ENCODE measurements at places on chromosomes 11 and 22.

DNA sequence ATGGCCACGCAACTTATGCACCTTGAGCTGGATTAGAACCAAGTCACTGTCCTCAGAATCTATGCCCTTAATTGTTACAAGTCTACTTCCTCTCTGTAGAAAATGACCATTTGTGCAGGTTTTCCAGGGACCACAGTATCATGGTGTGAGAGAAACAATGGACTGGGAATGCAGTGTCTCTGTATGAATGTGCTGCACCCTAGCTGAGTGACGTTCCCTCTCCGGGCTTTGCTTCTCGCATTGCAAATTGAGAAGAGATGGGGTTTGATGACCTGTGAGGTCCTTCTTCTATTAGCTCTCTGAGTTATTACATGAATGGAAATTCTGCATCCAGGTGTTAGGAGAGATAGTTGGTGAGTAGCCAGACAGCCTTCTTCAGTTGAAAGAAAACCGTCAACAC is 1052.3 kb downstream of the NTM start:
- H3K4me3 ChIP-seq = no peak overlapping the region
- peaks cover 5% of the 10 kb centered on the region for H3K4me1 ChIP-seq
- DNase-seq = no peak
- H3K36me3 ChIP-seq = no peaks in the 10 kb centered on the region

DNA sequence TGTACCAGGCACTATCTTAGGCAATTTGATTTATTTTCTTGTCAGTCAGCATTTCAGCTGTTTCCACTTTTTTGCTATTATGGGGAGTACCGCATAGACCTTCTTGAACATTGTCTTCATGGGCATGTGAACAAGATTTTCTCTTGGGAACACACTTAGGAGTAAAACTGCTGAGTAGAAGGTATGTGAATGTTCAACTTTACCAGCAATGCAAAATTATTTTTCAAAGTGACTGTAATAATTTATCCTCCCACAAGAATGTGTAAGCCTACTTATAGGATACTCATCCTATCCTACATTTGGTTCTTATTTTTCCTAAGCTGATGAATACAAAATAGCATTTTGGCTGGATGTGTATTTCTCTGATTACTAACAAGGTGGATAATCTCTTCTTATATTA is 132.0 kb upstream of the NAV2 start:
- H3K27ac ChIP-seq = no peak overlapping the region
- peaks cover 10% of the 10 kb centered on the region for H3K36me3 ChIP-seq
- H3K27me3 ChIP-seq = peaks cover 6% of the 10 kb centered on the region
- H3K4me3 ChIP-seq = no peak overlapping the region
- peaks cover 24% of the 10 kb centered on the region for H3K4me1 ChIP-seq
- DNase-seq = no peak

DNA sequence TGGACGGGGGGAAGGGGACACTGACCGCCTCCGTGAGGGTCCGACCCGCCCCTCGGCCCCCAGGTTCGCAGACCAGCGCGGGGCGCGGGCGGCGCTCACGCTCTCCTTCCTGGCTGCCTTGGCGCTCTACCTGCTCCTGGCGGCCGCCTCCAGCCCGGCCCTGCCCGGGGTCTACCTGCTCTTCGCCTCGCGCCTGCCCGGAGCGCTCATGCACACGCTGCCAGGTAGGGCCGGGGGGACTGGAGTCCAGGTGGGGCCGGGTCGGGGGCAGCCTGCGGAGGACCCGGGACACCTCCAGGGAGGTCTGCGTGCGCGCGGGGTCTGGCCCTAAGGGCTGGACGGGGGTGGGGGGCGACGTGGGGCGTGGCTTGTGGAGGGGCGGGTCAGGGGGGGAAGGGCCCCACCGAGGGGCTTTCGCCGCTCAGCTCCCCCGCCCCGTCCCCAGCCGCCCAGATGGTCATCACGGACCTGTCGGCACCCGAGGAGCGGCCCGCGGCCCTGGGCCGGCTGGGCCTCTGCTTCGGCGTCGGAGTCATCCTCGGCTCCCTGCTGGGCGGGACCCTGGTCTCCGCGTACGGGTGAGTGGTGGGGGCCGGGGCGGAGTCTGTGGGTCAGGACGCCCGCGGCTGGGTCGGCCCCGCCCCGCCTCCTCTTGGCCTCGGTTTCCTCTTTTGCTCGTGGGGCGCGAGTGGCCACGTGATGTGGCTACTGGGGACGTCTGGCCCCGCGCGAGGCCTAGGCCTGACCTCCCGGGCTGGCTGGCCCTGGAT is 19.9 kb downstream of the PHLDA2 start:
- H3K4me1 ChIP-seq = no peaks in the 10 kb centered on the region
- H3K4me3 ChIP-seq = no peak overlapping the region
- H3K27me3 ChIP-seq = peaks cover 3% of the 10 kb centered on the region
- DNase-seq = no peak
- H3K36me3 ChIP-seq = peaks cover 11% of the 10 kb centered on the region

GRCh38 chr11:55503449-55503848 is 50.8 kb upstream of the OR4C15 start:
- H3K27ac ChIP-seq = no peak overlapping the region
- no peak for DNase-seq
- H3K4me1 ChIP-seq = no peaks in the 10 kb centered on the region
- H3K36me3 ChIP-seq = peaks cover 10% of the 10 kb centered on the region
- peaks cover 9% of the 10 kb centered on the region for H3K27me3 ChIP-seq

- peak overlapping the region; percentile 39 for H3K27ac ChIP-seq
- peaks cover 7% of the 10 kb centered on the region for H3K4me1 ChIP-seq
Measured at GRCh38 chr11:134555510-134555909, 143.5 kb upstream of the B3GAT1 start.

DNA sequence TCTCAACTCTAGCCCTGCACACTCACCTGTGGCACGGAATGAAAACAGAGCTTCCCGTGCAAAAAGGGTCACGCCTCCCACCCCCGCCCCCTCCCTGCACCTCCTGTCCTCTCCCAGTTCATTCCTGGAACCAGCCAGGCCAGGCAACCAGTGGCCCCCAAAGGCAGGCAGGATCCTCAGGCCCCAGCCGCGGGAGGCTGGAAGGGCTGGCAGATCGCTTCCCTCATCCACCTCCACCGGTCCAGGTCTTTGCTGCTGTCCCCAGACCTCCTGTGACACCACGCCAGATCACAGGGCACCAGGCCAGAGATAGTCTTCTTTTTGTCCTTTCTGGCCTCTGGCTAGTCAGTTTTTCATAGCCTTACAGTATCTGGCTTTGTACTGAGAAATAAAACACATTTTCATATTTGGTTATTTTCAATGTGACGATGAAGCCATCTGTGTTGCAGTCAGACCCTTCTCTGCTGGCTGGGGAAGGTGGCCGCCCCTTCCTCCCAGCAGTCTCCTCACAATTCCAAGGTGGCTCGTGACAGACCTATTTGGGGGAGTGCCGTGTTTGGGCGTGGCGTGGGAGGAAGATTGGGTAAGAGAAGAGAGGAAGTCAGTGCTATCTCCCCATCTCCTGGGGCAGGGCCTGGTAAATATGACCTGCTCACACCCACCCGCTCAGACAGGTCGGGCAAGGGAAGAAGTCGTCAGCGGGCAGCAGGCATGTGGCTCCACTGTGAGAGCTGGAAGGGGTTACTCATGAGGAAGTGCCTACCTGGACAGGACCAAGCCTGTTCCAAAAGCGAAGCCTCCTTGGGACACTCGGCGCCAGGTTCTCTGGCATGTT is 9.1 kb downstream of the SSH3 start:
- no peak overlapping the region for H3K4me3 ChIP-seq
- no peak overlapping the region for H3K27ac ChIP-seq
- H3K36me3 ChIP-seq = no peaks in the 10 kb centered on the region
- H3K4me1 ChIP-seq = no peaks in the 10 kb centered on the region
- DNase-seq = no peak
- peaks cover 2% of the 10 kb centered on the region for H3K27me3 ChIP-seq

GRCh38 chr22:43867839-43868635 is 5.7 kb upstream of the SULT4A1 start:
- H3K27me3 ChIP-seq = peaks cover 1% of the 10 kb centered on the region
- no peak overlapping the region for H3K27ac ChIP-seq
- no peaks in the 10 kb centered on the region for H3K4me1 ChIP-seq

DNA sequence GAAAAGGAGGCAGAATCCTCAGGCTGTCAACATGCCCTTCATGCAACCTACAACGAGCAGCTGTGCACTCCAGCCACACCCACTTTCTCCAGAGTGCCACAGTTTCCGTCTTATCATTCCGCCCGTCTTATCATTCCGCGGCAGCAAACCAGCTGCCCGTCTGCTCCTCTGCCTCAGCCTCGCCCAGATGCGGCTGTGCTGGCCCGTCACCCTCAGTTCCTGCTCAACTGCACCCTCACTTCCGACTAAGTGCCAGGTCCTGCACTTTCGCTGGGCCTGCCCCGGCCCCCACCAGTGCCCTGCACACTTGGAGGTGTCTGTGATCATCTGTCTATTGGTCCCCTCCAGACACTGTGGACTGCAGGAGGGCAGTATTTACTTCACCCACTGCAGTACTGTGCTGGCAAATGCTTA is 43.7 kb downstream of the MICAL3 start:
- H3K4me3 ChIP-seq = peak overlapping the region; percentile 79
- H3K36me3 ChIP-seq = no peaks in the 10 kb centered on the region
- DNase-seq = peak; percentile 50
- H3K27me3 ChIP-seq = peaks cover 3% of the 10 kb centered on the region
- peaks cover 44% of the 10 kb centered on the region for H3K4me1 ChIP-seq
- H3K27ac ChIP-seq = peak overlapping the region; percentile 88

DNA sequence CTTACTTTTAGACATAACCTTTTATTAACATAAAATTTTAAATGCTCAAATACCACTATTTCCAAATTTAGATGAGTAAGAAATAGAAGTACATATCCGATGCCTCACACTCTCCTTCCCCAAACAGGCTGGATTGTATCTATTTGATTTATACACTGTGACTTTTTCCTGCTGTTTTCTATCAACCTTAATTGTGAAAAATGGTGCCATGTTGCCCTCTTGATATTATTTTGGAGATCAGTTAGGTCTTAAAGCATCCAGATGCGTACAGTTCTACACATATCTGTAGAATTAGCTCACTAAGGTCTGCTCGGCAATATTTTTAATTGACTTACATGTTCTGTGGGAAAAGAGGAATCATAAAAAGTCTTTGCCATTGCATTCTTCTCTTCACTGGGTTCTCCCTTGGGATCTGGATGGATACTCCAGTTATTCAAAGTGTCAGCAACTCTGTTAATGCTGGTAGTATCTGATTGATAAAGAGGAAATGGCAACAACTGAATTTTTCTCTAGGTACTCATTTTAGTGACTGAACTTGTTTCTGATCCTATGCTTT is 27.2 kb downstream of the EIF3M start:
- H3K4me3 ChIP-seq = no peak overlapping the region
- H3K27ac ChIP-seq = no peak overlapping the region
- no peak for DNase-seq
- H3K4me1 ChIP-seq = peaks cover 4% of the 10 kb centered on the region
- H3K36me3 ChIP-seq = peaks cover 20% of the 10 kb centered on the region

- DNase-seq = no peak
- peaks cover 3% of the 10 kb centered on the region for H3K27me3 ChIP-seq
- H3K27ac ChIP-seq = no peak overlapping the region
- H3K4me3 ChIP-seq = no peak overlapping the region
Measured at GRCh38 chr22:19795617-19796008, 35.0 kb downstream of the TBX1 start.

GRCh38 chr22:41532908-41533825 is 11.1 kb downstream of the POLR3H start:
- H3K4me1 ChIP-seq = peaks cover 8% of the 10 kb centered on the region
- H3K27ac ChIP-seq = no peak overlapping the region
- DNase-seq = peak; percentile 89
- peaks cover 6% of the 10 kb centered on the region for H3K36me3 ChIP-seq
- H3K4me3 ChIP-seq = no peak overlapping the region
- peaks cover 8% of the 10 kb centered on the region for H3K27me3 ChIP-seq

DNA sequence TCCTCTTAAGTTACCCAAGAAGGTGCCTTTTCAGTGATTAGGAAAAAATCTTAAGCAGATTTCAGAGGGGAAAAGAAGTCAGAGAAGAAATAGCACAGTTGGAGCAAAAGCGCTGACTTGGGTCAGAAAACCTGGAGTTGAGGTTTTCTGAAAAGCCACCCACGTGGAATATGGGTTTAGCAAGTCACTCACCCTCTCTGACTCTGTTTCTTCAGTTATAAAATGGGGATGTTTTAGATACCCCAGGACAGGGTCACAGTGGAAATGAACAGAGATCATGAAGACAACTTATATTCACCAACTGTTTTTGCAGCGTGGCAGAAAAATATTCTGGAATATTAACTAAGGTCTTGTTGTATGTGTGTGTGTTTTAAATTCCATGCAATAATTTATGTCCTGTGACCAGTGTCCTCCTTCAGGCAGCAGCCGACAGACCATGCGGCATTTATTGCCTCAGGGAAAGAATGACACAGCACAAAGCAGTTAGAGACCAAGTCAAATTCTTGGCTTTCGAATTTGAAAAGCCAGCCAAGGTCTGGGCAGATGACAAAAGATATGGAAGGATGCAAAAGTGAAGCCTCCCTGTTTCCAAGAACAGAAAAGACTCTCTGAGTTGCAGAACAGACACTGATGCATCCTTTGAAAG is 119.9 kb downstream of the MIAT start:
- H3K4me3 ChIP-seq = no peak overlapping the region
- H3K27me3 ChIP-seq = peaks cover 5% of the 10 kb centered on the region
- no peak overlapping the region for H3K27ac ChIP-seq
- peaks cover 5% of the 10 kb centered on the region for H3K4me1 ChIP-seq
- H3K36me3 ChIP-seq = peaks cover 5% of the 10 kb centered on the region

DNA sequence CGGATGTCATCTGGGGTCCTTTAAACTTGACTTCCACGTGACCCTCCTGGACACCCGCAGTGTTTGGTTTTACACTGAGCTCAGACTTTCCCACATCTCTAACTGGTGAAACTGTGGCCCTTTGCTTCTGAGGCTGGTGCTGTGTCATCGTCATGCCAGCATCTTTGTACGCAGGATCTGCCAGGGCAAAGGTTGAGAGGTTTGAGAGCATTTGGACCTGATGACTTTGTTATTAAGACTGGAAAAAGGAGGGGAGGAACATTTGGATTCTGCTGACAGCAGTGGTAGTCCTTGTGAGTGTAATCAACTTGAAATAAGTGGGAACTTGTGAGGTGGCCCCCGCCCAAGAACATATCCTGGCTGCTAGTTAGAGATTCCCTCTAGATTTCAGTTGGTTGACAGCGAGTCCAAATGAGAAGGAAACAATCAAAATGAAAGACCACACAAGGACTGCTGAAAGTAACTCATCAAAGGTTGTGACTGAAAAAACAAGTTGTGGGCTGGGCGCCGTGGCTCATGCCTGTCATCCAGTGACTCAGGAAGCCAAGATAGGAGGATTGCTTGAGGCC is 102.5 kb downstream of the KIAA1671 start:
- H3K4me1 ChIP-seq = no peaks in the 10 kb centered on the region
- DNase-seq = no peak
- no peak overlapping the region for H3K4me3 ChIP-seq
- H3K27me3 ChIP-seq = peaks cover 2% of the 10 kb centered on the region

- H3K27me3 ChIP-seq = peaks cover 12% of the 10 kb centered on the region
- DNase-seq = peak; percentile 59
- peak overlapping the region; percentile 84 for H3K4me3 ChIP-seq
Measured at GRCh38 chr11:73343076-73343873, 32.9 kb upstream of the RELT start.

- no peak overlapping the region for H3K4me3 ChIP-seq
- DNase-seq = no peak
- H3K36me3 ChIP-seq = no peaks in the 10 kb centered on the region
- peaks cover 2% of the 10 kb centered on the region for H3K27me3 ChIP-seq
- no peak overlapping the region for H3K27ac ChIP-seq
- H3K4me1 ChIP-seq = no peaks in the 10 kb centered on the region
Measured at GRCh38 chr11:100908746-100909145, 220.9 kb downstream of the PGR start.
